Mammary epithelial cell (primary cell): ENCODE measurements at places on chromosomes 5 and 9. TPM values are rescaled to one million over a fixed set of nuclear protein-coding genes. Genes with fewer than 3 reads are reported as not detected.

GRCh38 chr9:28051559-28052503 lies 478.6 kb upstream of the C9orf72 start:
- no peak for DNase-seq

DNA sequence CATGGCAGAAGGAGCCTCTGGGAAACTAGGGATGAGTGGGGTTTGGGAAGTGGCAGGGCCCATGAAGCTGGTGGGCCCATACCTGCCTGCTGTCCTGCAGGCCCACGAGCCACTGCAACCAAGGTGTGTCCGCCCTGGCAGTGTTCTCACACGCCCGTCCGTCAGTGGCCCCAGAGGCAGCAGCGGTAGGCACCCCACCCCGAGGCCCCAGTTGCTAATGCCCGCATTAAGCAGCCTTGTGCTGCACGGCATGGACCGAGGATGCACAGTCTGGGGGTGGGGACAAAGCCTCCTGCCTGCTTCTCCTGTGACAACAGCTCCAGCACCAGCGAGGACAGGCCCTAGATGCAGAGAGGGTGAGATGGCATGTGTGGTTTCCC lies 41.3 kb downstream of the HK3 start:
- no peak for DNase-seq

- DNase-seq = no peak
These were observed 6.8 kb downstream of the DAB2 start for GRCh38 chr5:39417979-39418378.

- DNase-seq = no peak
These were observed 6.9 kb upstream of the SPATA31C1 start for GRCh38 chr9:87910821-87911220.

DNA sequence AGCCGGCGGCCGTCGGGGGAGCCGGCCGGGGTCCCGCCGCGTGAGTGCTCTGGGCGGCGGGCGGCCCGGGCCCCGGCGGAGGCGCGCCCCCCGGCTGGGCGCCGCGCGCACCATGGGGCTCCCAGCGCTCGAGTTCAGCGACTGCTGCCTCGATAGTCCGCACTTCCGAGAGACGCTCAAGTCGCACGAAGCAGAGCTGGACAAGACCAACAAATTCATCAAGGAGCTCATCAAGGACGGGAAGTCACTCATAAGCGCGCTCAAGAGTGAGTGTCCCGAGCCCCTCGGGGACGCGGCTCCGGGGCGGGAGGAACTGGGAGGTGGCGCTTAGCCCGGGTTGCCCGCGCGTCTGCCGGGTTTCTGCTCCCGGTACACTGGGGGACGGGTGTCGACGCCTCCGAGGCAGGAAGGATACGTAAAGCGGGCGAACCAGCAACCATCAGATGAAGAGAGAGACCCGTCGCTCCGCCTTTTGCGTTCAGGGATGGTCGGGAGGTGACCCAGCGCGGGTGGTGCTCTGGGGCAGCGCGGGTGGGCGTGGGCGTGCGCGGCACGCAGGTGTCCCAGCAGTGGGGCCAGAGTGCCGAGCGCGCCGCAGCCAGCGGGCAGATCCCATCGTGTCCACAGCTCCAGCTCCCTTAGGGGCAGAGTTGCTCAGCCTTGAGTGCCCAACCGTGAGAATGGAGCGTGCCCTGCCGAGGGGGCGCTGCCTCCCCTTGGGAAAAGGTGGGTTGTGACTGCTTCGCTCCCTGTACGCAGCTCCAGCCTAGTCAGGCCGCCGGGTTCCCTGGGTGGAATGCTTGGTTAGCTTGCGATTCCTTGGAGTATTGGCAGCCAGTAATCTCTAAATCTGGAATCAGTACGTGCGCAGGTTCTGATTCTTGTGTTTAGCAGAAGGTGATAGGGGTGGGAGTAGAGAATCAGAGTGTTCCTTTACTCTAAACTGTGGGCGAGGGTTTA lies 753 bp downstream of the ARHGAP26 start:
- DNase-seq = peak; percentile 67

GRCh38 chr9:24413651-24414050 lies 132.0 kb downstream of the IZUMO3 start:
- DNase-seq = peak; percentile 41

DNA sequence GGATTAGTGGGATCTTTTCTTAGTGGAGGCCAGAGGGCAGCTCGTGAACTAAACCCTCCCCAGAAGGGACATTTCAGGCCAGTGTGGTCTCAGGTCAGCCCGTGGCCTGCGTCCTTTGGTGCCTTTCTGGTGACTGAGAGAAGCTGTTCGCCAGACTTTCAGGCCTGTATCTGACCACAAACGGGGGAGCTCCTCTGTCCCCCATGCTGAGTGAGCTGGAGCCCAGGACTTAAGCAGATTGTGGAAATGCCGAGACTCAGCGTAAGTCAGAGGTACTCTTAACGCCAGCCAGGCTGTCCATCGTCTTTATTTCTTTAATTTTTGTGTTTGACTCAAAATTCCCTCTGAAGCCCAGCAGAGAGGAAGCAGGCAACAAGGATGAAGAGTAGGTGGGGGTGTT lies 54.8 kb upstream of the NCS1 start:
- no peak for DNase-seq

- peak; percentile 40 for DNase-seq
These were observed 406.0 kb upstream of the KLF4 start for GRCh38 chr9:107895501-107896001.

GRCh38 chr5:145937432-145938250 lies 1.3 kb downstream of the SH3RF2 start:
- DNase-seq = peak; percentile 93

GRCh38 chr5:42974536-42974935 lies 65.6 kb downstream of the ANXA2R start:
- peak; percentile 17 for DNase-seq

DNA sequence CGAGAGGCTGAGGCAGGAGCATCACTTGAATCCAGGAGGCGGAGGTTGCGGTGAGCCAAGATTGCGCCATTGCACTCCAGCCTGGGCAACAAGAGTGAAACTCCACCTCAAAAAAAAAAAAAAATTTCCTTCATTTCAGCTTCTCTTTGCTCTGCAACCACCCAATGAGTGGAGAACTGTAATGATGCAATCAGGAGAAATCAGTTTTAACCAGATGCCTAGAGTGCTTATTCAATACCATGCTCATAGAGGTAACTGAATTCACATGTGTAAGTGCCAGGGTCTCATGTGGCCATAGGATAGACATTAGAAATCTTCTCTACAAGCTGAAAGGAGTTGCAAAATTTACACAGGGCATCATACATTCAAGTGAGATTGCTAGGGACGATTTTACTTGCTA lies 70.6 kb downstream of the HMHB1 start:
- no peak for DNase-seq

DNA sequence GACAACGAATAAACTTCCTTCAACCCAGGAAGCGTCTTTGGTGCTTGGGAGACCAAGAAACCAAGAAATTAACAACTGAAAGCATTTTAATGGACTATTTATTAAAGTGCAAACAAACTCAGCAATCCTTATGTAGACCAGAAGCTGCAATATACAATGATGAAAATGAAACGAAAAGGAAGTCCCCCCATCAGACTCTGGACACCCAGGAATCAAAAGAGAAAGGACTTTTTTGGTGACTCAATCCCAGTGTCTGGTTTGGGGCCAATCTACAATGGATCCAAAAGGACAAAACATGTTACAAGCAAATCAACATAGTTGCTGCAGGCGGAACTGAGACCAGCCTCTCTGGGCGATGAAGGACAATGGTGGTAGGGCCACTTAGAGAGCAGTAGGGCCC lies 39.5 kb downstream of the C9orf152 start:
- no peak for DNase-seq

DNA sequence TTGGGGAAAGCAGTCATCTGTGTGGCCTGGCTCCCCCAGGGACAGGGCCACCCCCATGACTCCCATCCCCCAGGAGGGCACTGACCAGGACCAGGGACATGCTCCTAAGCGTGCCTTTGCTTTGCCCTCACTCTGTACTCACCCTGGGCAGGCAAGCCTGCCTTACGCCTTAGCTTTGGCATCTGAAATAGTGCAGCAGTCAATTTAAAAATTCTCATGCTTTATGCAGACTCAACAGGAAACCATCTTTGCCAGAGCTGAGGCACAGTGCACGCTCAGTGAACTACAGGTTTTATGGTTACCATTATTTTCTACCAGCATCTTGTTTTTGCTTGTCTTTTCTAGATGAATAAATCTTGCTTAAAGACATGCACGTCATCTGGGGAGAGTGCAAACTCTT lies 323.5 kb downstream of the IRX2 start:
- no peak for DNase-seq

GRCh38 chr9:120663950-120664349 lies 50.3 kb downstream of the MEGF9 start:
- no peak for DNase-seq

GRCh38 chr9:71303351-71303750 lies 181.9 kb upstream of the TRPM3 start:
- DNase-seq = no peak

GRCh38 chr5:10457682-10458574 lies 16.2 kb downstream of the ROPN1L start:
- no peak for DNase-seq

DNA sequence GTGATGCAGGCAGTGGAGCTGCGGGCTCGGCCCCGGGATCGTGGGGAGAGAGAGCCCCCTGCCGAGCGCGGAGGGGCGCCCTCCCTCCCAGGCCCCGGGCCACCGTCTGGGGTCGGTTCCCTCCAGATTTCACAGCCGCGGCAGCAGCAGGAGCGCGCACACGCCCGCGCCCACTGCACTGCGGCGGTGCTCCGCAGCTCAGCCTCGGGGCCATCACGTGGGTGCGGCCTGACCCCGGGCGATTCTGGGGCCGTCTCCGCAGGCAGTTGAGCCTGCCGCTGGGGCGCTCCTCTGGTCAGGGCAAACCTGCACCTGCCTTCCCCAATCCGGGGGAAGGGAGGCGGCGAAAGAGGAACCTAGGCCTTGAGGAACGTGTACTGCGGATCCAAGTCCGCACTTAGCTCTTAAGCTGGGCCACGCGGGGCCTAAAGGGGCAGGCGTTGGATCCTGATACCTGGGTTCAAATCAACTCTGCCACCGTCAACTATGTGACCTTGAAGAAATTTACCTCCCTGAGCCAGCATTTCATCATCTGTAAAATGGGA lies 9.4 kb upstream of the DELE1 start:
- no peak for DNase-seq

GRCh38 chr9:33403941-33404787 lies 1.8 kb upstream of the AQP7 start:
- DNase-seq = no peak

DNA sequence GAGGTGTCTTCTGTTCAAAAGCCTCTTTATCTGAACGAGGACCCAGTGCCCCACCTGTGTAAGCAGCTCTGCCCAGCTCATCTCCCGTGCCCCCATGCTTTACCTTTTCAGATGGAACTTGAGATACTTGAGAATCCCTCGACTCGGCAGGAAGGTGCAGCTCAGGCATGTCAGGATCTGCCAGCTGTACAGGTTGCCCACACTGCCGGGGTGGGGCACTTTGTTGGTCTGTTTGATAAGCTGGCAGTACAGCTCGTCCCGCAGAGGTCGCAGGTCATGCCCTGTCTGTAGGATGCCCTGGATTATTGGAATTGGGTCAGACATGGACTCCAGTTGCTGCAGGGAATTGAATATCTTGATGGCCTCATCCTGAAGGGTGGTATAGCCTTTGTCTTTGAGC lies 58.0 kb upstream of the RETREG1 start:
- DNase-seq = peak; percentile 63

GRCh38 chr5:175478008-175478383 lies 364 bp upstream of the SFXN1 start:
- no peak for DNase-seq

- DNase-seq = peak; percentile 32
These were observed 617.4 kb downstream of the SLCO4C1 start for GRCh38 chr5:101678481-101679193.

- DNase-seq = peak; percentile 79
These were observed 73.0 kb upstream of the SLC25A51 start for GRCh38 chr9:37976714-37977477.

GRCh38 chr9:133552236-133552635 lies 17.7 kb downstream of the ADAMTSL2 start:
- DNase-seq = no peak

DNA sequence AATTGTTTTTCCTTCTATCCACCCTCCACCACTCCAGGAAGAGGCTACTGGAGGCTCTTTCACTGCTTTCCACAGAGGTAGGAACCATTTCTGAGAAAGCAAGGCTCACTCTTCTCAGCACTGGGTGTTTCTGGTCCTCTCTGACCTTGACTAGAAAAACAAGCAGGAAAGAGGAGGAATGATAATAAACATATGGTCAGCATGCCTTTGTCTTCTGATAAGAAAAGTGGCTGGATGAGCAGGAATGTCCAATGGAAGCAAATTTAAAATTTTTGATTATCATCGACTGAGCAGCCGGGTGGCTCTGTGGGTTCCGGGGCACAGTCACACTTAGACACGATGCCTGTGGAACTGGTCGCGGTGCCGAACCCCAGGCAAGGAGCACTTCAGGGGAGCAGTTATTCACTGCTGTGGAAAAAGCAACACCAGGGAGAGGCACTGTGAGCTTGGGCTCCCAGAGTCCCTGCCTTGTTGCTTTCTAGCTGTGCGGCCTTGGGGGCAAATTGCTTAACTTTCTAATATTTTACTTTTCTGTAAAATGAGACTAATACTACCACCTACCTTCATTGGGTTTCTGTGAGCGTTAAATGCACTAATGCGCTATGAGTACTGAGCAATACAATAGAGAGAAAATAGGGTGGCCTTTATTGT lies 157.0 kb upstream of the LHFPL2 start:
- DNase-seq = no peak

- peak; percentile 12 for DNase-seq
These were observed 84.8 kb upstream of the PAM start for GRCh38 chr5:102670224-102670836.

- DNase-seq = no peak
These were observed 124.8 kb downstream of the HSD17B3 start for GRCh38 chr9:96177005-96177718.

Gene CDC20B
- polyA plus RNA-seq = 0.05 TPM

Gene FGFR4
- 0.97 TPM for polyA plus RNA-seq

Gene STPG3
- not detected for polyA plus RNA-seq

Gene C5orf34
- 4.9 TPM for polyA plus RNA-seq

Gene SNX18
- 7.6 TPM for polyA plus RNA-seq

Gene KIAA1191
- 130 TPM for polyA plus RNA-seq

Gene NOXA1
- 0.18 TPM for polyA plus RNA-seq

Gene LURAP1L
- 16.6 TPM for polyA plus RNA-seq

Gene CDH6
- not detected for polyA plus RNA-seq

Gene NSD1
- polyA plus RNA-seq = 12.3 TPM

Gene ANKRD20A1
- 0.10 TPM for polyA plus RNA-seq

Gene PSAT1
- 126 TPM for polyA plus RNA-seq

Gene WDR38
- not detected for polyA plus RNA-seq
